ENCODE measurements at places on chromosomes 2 and 18.

- no peak for DNase-seq
Measured at GRCh38 chr2:96359310-96359709, 23.7 kb downstream of the NCAPH start.

DNA sequence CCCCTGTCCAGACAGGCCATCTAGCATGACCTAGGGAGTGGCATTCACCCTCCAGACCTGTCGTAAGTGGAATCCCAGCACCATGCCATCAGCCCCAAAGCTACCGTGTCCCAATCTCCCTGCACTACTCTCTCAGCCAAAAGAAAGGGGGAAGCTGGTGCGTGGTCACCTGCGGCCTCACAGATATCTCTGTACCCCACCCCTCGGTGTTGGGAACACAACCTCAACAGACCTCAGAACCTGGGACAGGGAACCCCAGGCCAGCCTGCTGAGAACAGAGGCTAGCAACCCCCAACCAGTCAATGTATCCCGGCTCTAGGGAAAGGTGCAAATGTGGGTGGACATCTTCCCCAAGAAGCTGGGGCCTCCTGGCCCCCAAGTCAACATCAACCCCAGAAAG is 38.2 kb downstream of the LMAN2L start:
- no peak for DNase-seq

DNA sequence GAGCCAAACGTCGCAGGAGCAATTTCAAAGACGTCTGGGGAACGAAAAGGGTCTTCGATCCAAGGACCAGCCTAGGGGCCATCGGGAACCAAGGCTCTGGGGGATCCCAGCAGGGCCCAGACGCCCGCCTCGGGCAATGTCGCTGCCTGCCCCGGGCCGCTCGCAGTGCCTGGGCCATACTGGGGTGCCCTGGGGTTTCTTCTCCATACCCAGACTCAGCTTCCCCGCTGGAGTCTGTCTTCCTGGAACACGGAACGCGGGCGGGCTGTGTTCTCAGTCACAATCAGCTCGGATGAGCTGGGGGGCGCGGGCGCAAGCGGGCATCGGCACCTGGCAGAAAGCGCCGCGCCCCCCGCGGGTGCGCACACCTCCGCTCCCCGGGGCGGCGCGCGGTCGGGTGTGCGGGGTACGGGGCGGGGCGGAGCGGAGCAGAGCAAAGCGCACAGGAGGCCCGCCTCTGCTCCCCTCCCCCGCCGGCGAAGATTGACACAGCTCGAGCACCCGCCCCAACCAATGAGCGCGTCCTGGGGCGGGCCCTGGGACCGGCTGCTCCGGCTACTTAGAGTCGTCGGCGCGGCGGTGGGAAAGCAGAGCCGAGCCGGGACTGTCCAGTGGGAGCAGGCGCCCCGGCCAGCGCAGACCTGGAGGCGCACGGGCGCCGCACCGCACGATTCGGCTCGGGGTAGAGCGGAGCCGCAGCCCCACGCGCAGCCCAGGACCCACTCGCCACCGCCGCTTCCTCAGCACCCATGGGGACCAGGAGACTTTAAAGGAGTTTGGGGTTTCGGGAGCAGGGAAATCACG is at the start of gene LRATD1:
Gene LRATD1 (plus strand): TSS at position 585 of the 804 bp plus-strand sequence. CDS start 1,263 bp downstream, outside the sequence.
- DNase-seq = peak; percentile 87

DNA sequence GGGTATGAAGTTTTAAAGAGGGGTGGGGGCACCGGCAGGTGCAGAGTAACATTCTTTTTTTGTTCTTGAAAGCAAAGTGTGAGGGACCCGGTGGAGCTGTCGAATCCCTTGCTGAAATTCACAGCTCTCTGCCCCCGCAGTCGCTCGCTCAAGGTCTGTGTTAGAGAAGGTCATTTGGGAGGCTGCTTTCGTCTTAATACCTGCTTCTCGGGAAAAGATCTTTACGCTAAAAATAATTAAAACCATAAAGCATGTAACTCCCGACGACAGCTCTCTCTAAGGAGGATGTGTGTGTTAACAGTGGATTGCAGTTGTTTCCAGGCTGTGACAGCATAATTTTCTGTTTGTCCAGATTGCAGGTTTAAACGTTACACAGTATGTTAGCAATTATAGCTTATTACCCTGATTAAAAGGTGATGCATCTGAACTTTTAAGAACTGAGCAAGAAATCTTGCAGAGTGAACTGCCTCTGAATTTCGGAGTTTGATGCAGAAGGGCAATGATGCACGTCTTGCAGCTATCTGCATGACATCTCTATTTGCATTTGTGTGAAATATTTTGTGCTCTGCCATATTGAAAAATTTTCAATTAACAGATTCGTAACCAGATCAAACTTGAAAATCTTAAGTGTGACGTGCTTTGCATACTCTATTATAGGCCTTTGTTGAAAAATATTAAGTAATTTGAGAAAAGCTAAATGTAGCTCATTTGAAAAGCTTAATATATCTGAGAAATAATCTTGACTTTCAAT is 954 bp downstream of the RAPGEF4 start:
- no peak for DNase-seq

DNA sequence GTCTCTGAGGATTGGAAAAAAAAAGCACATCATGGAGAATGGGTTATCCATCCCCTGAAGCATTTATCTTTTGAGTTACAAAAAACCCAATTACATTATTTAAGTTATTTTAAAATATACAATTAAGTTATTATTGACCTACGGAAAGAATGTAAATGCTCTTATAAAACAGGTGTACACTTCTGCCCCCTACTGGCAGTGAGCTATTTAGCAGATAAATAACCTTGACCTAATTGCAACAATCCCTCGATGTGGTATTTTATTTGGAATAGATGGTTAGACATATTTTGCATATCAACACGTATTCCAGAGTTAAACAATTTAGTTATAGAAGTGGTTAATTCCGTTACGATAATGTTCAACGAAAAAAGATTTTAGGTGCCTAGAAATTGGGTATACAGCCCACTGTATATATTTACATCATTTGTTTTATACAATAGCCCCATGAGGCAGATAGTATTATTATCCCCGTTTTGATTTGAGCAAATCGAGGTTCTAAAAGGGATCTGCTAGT is 9.1 kb upstream of the DAW1 start:
- peak; percentile 80 for DNase-seq

DNA sequence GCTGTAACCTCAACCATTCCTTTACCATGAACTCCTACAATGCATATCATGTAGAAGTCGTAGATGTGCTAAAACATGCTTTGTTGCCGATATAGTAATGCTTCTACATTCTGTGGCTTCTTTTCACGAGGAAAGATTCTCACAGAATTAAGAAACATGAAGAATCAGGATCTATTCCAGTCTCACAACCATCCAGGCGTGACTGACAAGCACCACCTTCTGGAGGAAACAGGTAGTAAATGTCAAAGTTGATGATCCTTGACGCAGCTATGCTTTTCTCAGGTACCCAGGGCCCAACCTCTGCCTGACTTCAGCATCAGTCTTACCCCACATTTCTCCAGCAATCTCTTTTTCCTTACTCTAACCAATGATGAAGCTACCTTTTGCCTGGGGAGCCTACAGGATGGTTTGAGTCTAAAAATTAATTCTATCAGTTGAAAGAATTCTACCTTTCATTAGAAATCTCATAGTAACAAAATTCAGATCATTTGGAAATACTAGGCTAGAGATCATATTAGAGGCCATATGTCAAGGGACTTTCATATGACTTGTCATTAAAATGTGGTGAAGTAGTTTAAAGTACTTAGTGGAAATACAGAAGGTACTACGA is 123.3 kb upstream of the RND3 start:
- peak; percentile 64 for DNase-seq

All from iris pigment epithelial cell (primary cell).